ENCODE measurements at places on chromosomes 2 and 18.

GRCh38 chr18:60975420-60975819 lies 357.8 kb upstream of the CDH20 start:
- DNase-seq = no peak

DNA sequence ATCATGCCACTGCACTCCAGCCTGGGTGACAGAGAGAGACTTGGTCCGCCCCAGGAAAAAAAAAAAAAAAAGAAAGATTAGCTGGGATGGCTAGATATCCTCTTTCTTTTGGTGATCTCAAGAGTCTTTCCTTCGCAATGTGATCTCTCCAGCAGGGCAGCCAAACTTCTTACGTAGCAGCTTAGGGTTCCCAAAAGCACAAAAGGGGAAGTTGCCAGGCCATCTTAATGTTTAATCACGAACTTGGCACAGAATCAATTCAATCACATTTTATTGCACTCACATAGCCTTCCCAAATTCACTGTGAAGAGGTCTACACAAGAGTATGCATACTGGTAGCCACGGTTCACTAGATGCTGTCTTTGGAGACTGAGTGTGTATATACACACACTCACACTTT lies 53.1 kb downstream of the VIL1 start:
- DNase-seq = no peak

DNA sequence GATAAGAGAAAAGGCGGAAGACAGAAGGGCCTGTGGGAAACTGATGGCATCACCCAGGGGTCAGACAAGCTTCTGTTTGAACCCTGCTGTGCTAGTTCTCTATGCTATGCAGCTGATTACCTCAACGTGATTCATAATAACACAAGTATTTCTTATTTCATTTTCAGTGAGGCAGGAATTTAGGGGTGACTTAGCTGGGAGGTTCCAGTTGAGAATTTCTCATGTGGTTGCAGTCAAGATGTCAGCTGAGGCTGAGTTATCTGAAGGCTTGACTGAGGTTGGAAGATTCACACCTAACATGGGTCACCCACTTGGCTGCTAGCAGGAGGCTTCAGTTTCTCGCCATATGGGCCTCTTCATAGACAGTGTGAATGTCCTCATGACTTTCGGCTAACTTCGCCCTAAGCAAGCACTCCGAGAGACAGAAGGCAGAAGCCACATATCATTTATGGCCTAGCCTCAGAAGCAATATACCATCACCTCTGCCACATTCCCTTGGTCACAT lies 34.0 kb upstream of the TMEM131 start:
- no peak for DNase-seq

DNA sequence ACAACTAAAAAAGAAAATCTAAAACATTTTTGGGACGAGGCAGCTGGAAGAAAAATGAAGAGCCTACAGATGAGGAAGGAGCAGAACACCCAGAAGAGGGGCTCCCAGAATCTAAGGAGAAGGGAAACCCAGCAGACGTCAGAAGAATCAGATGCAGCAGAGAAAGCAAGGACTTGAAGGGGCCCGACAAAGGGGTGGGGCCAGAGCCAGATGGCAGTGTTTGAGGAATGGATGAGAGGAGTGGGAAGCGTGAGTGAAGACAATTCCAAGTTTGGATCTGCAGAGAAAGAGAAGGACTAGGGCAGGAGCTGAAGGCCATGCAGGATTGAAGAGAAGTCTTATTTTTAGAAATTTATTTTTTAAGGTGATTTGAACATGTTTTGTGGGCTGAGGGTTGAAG lies 19.3 kb downstream of the PTMA start:
- DNase-seq = no peak

Data from CD4-positive, alpha-beta T cell treated with Interleukin-15 for 1 hour (primary cell).